ENCODE measurements at places on chromosomes 12 and 14.

GRCh38 chr12:19707948-19708409 lies 268.7 kb downstream of the AEBP2 start:
- DNase-seq: no peak

DNA sequence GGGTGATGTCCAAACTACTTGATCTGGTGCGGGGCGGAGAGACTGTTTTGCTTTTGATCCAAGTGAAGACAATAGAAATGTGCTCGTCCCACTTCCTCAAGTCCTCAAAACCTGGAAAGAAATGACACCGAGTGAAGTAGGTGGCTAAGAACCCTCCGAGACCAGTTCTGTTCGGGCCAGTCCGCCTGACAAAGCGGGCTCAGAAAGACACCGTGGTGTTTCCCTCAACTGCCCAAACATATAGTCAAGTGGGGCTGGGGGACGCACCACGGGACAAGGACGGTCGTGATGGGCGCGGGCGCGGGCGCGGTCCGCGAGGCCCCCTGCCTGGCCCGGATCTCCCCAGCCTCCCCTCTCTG lies 1.6 kb downstream of the PHLDA1 start:
- no peak for DNase-seq

GRCh38 chr12:130097342-130097741 lies 64.9 kb upstream of the FZD10 start:
- DNase-seq: no peak

DNA sequence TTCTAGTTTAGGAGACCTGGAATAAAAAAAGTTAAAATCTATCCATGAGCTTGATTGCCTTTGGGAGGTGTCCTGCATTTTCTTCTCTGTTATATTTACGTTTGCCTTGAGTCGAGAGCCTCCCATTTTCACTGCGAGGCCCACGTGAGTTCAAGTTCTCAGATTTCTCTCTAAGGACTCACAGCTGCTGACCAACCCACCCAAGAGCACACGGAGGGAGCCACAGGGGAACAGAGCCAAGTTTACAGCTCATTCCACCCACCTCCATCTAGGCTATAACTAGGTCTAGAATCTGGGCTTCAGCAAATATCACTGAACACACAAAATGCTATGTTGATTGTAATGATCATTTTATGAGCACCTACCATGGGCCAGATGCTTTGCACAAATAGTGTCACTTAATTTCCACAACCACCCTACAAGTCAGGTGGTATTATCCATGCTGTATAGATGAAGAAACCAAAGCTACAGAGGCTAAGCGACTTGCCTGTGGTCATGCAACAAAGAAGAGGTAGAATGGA lies 16.7 kb downstream of the ALDH1L2 start:
- no peak for DNase-seq

DNA sequence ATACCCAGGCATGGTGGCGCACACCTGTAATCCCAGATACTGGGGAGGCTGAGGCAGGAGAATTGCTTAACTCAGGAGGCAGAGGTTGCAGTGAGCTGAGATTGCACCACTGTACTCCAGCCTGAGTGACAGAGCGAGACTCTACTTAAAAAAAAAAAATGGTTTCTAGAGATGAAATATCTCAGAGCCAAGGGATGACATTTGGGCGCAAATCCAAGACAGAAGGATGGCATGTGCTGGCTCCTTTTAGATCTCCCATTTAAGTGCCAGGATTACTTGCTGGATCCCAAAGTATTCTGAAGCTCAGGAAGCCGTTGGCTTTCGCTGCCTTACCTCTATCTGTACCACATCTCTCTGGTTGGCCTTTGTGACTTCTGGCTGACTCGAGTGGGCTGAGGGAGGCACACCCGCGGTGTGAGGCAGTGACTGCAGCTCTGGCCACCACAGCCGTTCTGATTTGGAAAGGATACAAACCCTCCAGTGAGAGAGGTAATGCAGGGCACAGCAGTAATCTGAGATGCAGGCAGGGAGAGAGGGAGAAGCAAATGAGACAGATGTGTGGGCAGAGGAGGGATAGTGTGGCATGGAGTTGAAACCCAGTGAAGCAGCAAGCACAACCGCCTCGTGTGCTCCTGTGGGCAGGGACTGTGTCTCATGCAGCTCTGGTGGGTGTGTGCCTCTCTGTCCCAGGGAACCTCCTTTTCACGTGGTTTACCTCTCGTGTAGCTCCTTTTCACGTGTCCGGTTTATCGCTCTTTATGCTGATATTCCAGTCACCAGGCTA lies 4.9 kb downstream of the B4GALNT3 start:
- no peak for DNase-seq

DNA sequence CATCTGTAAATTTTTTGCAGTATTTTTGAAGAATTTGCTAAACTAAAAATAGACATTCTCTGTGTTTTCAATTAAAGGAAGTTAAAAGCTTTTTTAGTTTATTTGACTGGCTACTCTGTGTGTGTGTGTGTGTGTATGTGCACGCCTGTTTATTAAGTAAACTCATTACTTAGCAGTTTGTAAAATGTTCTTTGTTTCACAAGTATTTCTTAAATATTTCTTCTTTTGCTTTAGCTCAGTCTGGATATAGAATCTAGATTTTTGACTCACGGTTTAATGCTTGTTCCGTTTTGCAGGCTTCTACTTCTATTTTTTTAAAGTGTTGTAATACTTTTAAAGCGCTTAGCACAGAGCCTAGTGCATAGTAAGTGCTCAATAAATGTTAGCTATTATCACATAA lies 46.5 kb upstream of the KCNMB4 start:
- no peak for DNase-seq

DNA sequence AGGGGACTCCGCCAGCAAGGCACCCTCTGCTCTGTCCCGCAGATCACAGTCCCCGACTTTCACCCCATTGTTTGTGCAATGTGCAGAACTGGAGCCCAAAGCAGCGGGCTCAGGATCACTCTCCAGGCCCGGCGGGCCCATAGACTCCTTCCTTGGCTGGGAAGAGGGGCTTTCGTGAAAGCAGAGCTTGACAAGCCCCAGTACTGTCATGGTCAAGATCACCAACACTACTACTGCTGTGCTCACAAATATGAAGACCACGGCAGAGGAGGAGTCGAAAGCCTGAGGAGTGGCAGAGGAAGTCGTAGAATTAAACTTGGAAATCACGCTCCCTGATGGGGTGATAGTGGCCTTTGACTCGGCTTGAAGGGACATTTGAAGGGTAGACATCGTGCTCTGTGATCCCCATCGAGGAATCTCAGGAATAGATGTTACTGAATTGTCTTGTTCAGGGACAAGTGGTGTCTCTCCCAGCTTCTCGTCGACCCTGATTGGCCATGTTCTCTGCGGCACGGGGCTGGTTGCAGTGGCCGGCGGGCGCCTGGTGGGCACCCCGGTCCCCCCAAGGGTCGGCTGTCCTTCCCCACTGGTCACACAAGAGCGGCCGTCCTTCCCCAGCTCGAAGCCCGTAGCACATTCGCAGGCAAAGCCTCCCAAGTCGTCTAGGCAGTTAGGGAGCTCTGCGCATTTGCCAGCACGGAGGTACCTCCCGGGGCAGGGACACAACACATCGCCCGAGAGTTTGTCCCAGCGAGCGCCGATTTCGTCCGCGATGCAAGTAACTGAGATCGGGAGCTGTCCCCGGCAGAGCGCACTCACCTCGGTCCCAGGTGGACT lies 1.1 kb downstream of the CLEC14A start:
- DNase-seq: no peak

GRCh38 chr14:30153717-30154116 lies 226.1 kb upstream of the PRKD1 start:
- no peak for DNase-seq

GRCh38 chr12:31590642-31591379 lies at the start of gene DENND5B:
Gene DENND5B, minus strand, starts transcription at chr12:31591136. Its CDS starts 304 bp downstream, at chr12:31590832.
- DNase-seq: no peak

- DNase-seq: no peak
Observed at GRCh38 chr14:95445676-95446075, 70.8 kb downstream of the SYNE3 start.

DNA sequence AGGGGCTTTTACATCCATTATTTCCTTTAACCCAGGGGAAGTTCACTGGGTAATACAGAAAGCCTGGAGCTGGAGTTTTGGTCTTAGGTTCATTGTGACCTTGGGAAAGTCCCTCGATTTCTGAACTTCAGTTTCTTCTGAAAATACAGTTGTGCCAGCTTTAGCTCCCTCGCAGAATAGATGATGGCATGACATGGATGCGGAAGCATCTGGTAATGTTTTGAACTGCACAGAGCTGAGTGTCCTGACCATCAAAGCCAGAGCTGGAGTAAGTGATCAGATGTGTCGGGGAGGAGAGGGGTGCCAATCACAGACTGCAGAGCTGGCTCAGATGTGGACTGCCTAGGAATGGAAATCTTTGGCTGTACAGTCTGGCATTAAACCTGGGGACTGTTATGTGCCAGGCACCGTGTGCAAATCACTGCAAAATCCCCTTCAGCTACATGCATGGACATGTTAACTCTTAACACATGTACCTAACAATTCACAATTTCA lies 180.9 kb downstream of the ETV6 start:
- no peak for DNase-seq

DNA sequence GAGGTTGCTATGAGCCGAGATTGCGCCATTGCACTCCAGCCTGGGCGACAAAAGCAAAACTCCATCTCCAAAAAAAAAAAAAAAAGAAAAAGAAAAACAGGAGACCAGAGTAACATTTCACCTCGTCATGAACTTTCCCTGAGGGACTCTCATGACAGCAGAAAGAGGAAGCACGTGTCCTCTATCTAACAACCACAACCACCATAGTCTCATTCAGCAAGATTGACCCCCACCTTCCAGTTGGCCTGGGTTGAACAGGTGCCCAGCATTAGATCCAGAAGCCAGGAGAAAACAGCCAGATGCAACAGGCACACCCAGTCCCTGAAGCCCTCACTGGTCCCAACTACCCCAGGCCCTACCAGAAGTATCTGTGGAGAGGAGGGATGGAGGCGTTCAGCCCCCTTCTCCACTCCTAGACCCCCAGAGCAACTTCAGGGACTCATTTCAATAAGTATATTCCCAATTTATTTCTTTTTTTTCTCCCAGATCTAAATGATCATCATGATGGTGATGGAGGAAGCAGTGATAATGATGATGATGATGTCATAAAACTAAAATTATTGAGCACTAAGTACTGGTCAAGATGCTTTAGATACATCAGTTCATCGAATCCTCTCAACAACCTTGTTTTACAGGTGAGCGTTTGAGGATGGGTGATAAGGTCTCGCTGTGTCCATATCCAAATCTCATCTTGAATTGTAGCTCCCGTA lies 235.0 kb downstream of the EFCAB11 start:
- no peak for DNase-seq

GRCh38 chr12:121390856-121391255 lies 9.1 kb upstream of the RNF34 start:
- no peak for DNase-seq

DNA sequence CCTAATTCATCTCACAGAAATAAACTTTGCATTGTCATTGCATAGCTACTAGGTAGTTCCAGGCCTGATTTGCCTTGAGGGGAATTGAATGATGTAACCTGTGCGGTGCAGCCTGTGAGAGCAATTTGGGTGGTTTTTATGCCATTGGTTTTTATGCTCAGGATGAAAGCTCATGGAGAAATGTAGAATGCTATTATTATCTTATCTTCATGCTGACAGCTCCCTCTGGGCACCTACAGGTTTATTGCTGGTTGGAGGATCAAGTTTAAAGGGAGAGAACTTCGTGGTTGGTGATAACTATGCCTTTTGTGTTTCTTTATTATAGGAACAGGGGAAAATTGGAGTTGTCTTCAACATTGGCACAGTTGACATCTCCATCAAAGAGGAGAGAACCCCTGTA lies 547.9 kb downstream of the DIO2 start:
- no peak for DNase-seq

- no peak for DNase-seq
Observed at GRCh38 chr14:22448905-22449599, 140.0 kb downstream of the DAD1 start.

DNA sequence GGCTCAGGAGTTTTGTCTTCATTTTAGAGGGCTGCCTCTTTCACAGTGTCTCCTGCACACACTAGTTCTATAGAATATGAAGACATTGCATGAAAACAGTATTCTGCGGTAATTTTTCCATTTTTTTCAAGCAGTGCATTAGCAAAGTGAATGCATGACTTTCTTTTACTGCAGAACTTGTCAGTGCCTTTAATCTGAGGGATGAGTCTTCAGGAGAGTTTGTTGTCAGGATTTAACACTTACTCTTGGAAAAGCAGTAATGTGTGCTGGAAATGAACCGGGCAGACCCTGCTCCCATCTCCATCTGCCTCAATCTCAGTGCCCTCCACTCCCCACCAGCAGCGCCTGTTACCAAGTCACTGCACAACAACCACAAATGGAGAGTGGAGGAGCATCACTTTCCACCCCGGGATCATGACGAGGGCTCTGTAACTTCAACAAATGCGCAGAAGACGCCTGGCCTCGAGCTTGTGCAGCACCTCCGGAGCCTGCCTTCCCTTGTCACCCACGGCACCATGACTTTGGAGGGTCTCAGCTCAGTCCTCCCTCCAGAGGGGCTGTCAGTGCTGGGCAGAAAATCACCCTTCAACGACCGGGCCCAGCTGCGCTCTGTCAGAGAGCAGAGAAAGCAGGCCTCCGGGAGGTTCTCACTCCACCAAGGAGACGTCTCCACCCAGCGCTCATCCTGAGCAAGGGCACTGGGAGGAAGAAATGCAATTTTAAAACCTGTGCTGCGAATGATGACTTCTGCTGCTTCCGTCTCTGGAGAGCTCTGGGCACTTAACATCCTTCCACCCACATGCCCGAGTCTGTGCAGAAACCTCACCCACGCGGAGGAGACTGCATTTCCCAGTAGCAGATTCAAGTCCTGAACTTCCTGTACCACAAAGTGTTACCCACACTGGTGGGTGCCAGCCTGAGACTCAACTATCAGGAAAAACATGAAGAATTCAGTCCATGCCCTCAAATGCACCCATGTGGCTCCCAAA lies 255.7 kb downstream of the ADGRD1 start:
- DNase-seq: no peak

- no peak for DNase-seq
Observed at GRCh38 chr14:34220921-34221320, 241.1 kb downstream of the SPTSSA start.
